ENCODE measurements at places on chromosomes 12 and 14.

GRCh38 chr12:32444895-32445294, 45.5 kb downstream of the FGD4 start:
- no peak for DNase-seq

DNA sequence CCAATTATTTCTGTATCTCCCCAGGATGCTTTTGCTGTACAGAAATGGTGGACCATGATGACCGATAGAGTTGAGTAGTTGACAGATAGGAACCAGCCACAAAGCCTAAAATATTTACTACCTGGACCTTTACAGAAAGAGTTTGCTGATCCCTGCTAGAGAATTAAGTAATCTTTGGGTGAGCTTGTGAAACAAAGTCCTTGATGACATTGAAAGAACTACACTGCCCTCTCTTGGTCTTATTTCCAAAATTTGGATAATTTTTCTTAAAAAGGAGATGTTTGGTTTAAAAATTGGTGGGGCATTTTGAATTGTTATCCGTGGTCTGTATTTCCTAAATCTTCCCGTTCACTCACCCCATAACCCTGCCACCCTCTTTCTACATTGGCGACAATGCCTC, 13.7 kb upstream of the TCTN1 start:
- DNase-seq, result peak; percentile 52

GRCh38 chr14:74954232-74954946, 1.0 kb downstream of the PGF start:
- no peak for DNase-seq

DNA sequence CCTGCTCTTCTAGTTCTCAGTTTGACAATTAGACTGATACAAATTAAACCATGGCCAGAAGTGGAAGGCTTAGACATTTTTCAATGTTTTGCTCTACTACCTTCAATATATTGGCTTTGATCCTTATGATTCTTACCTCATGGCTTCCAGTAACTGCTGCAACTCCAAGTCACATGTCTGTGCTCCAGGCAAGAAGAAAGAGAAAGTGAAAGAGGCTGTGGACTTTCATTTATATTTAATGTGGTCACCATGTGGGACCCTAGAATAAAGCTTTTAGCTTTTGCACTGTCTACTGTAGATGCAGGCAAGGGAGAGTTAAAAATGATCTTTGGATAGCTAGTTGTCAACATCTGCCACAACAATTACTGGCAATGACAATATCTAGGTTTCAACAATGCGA, 214.3 kb upstream of the PDE3A start:
- DNase-seq, result no peak

DNA sequence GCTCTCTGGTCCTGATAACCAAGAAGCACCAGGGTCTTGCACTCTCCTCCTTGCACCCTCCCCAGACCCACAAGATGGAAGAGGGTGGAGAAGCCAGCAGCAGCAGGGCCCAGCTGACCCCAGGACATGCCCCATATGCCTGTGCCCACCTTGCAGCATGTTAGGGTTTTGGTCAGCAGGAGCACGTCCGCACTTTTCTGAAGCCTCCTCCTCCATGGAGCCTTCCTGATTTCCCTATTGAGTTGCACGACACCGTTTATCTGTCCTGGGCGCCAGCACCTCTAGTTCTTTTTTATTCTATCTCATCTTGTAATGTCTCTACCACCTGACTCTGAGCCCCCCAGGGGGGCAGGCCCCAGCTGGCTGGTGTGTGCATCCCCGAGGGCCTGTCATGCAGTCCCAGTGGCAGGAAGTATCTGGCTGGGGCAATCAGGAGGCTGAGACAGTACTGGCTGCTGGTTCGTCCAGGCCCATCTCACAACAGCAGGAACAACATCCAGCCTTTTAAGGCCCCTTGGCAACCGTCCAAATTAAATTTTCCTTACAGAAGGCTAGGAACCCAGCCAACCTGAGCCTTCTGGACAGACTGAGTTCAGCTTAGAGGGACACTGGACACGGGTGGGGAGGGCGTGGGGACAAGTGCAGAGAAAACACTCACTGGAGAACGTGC, 39.6 kb downstream of the CCDC85C start:
- no peak for DNase-seq

DNA sequence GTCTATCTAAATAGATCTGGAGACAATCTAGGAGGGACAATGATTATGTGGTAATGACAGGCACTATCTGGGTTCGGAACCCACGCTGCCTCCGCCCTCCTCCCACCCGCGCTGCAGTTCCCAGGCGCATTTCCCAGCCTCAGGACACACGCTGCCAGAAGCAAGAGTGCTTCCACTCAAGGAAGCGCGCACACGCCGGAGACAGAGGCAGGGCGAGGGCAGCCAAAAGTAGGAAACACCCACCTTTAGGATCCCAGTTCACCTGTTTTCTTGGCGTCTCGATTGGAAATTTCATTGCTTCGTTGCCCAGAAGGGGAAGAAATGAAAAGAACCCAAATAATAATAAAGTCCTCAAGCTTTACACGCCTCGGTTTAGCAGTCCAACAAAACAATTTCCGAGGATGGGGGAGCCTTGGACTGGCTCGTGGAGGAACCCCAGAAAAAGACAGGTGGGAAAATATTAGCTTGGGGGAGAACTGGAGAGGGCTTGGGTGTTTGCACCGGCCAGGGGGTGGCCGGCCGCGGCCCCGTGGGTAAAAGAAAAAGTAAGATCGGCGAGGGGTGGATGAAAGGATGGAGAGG, 474 bp downstream of the KCNK10 start:
- no peak for DNase-seq

DNA sequence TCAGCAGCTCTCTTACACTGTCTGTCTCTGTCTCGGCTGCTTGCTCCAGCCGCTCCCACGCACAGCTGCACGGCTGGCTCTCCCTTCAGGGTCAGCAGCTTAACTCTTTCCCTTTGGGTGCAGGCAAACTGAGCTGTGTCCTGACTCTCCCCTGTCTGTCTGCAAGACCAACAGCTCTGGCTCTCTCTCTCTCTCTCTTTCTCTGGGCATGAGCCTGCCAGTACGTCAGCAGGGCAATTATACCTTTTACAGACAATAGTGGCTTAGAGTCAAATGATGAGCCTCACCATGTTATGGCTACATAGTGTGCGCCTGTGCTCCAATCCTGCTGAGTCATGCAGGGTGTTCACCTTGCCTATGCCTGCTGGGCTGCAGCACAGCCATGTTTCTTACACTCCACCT, 120.5 kb upstream of the DDHD1 start:
- DNase-seq, result no peak

DNA sequence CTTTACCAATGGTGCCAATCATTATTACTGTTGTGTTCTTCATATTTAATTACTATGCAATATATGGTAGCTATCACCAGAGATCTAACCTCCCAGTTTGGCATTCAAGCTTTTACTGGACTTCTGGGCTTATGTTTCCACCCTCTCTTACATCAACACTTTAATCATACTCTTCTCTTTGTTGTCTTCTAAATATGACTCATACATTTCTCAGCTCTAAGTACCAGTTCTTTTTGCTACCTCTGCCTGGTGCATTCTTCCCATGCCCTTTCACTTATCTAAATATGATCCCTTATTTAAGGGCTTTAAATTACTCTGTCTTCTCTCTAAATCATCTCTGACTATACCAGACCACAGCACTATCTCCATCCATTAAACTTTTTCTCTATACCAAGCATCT, 246.1 kb upstream of the CCDC196 start:
- DNase-seq, result no peak

GRCh38 chr14:22812744-22813143, 2.5 kb downstream of the SLC7A7 start:
- no peak for DNase-seq

DNA sequence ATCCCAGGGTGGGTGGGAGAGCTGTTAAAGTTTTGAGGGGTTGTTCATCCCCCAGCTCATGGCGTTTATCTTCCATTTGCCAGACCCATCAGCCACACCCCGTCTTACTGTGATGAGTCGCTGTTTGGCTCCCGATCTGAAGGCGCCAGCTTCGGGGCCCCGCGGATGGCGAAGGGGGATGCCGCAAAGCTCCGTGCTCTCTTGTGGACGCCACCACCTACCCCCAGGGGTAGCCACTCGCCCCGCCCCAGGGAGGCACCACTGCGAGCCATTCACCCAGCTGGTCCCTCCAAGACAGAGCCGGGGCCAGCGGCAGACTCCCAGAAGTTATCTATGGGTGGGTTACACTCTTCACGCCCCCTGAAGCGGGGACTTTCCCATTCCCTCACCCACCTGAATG, 5.7 kb downstream of the RITA1 start:
- DNase-seq, result no peak

GRCh38 chr14:33254342-33254741, 315.7 kb downstream of the NPAS3 start:
- DNase-seq, result no peak

DNA sequence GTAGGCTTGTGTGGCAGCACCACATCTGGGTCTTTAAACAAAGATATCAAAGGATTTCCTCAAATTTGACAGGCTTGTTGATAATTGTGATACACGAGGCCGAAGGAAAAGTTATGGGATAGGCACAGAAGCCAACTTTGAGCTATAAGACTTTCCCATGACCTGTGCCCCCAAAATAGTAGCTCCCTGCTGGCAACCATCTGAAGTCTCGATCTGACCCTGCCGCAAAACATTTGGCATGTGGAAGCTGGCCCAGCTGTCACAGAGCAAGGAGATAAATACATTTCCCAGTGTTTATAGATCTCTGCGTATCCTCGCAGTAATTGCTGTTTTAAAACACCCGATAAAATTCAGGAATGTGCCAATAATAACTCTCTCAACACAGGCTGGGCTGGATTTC, 26.4 kb upstream of the RGS6 start:
- DNase-seq, result no peak

- no peak for DNase-seq
Observed at GRCh38 chr12:125888921-125889320, 823.7 kb downstream of the AACS start.

- DNase-seq, result no peak
Observed at GRCh38 chr12:56188131-56188777, 1.0 kb downstream of the SMARCC2 start.

DNA sequence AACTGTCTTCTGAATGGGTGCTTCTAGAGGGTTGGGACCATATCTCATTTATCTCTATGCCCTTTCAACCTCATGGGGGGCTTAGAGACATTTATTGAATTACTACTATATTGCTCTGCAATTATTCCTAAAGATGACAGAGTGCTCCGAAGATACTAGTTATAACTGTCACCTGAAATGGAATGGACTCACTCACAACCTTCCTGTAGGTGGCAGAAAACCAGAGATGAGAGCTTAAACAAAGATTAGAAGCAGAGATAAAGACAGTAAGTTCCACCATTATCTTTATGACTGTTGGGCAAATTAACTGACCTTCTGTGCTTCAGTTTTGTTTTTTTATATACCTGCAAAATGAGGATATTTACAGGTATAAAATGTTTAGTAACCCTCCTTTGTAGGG, 31.5 kb upstream of the GTF2A1 start:
- no peak for DNase-seq

- no peak for DNase-seq
Observed at GRCh38 chr12:43287706-43288383, 264.2 kb downstream of the ADAMTS20 start.

- DNase-seq, result no peak
Observed at GRCh38 chr12:49708851-49709250, 1.6 kb upstream of the FMNL3 start.

GRCh38 chr12:7934889-7935492, 996 bp downstream of the SLC2A3 start:
- no peak for DNase-seq

GRCh38 chr14:68692916-68693771, 99.7 kb downstream of the ZFP36L1 start:
- no peak for DNase-seq

DNA sequence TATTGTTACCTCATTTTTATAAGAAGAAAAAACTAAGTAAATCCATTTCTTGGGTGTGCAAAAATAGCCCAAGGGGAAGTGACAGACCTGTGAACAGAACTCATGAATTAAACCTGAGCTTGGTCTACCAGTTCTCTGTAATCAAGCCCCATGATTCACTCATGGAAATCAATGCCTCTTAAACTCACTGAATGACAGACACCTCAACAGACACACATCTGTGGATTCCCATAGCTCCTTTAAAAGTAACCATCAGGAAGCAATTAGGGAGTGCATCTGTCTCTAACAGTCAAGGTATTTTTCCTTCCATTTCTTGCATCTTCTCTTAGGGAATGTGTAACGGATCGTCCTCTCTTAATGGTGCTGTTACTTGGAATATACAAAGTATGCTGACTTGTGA, 215.0 kb upstream of the EEA1 start:
- no peak for DNase-seq

DNA sequence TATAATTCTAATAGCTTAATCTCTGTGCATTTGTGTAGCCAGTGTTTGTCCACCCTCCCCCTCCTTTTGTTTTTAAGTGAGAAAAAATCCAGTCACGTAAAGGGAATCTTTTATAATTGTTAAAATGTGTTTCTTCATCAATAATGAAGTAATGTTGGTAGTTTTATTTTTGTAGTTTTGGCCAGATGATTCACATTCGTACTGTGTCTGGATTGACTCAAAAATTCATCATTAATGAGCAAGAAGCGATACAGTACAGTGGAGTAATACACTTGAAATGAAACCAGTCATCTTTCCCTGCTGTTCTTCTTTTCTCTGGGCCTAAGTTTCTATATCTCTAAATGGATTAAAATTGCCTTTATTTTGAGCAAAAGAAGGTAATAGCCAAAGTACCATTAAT, 86.5 kb downstream of the SRGAP1 start:
- no peak for DNase-seq

- DNase-seq, result no peak
Observed at GRCh38 chr14:70908935-70909641, 1.8 kb downstream of the PCNX1 start.

GRCh38 chr12:25014961-25015360, 66.1 kb upstream of the BCAT1 start:
- no peak for DNase-seq

- no peak for DNase-seq
Observed at GRCh38 chr12:116455540-116456329, 103.4 kb upstream of the MAP1LC3B2 start.

- DNase-seq, result no peak
Observed at GRCh38 chr12:109544955-109545531, 28.3 kb downstream of the MMAB start.

- no peak for DNase-seq
Observed at GRCh38 chr12:56282030-56282429, 15.3 kb downstream of the COQ10A start.

DNA sequence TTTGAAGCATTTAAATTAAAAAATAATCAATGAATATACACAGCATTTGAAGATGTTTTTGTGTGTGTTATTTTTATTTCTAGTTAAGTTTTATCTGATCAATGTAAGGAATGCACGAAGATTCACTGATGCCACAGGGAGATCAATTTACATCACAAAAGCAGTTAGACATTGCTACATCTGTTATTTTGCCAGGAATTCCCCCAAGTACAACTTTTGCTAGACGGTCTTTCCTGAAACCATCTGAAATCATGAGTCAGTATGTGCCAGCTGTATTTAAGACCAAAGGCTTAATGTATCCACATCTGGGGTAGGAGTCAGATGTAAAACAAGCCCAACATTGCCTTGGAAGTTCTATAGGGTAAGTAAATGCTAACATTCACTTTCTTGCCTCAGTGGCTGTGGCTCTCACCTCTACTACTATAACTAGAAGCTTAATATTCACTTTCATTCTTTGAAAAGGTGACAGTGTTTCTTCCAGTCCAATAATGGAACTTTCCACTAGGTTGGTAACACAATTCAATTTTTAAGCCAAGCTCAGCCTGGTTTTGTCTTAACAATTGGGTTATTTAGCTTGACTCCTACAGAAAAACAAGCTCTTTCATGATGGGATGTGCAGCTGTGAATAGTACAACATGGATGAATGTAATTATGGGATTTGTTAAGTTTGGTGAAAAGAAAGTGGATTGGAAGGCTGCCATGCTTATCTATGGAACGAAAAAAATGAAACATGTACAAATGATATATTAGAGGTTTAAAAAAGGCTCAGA, 385.4 kb upstream of the TMEM132C start:
- DNase-seq, result no peak

- DNase-seq, result no peak
Observed at GRCh38 chr12:65696227-65696626, 128.1 kb upstream of the HMGA2 start.

Data from HL-60 (cell line).